AG09319 (cell line): ENCODE measurements at places on chromosomes 5 and 9.

DNA sequence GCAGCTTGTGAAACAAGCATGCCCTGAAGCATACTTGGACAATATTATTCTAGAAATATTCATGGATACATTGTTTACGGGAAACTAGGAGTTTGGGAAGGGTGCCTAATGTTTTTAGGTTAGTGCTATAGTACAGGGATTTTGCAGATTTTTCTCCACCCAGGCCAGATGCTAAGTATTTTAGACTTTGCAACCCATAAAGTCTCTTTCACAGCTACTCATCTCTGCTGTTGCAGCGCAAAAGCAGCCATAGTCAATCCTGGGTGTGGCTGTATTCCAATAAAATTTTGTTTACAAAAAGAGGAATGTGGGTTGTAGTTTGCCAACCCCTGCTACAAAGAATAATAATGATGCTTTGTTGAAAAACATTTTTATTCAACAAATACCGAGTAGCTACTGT is 106.2 kb downstream of the CEMIP2 start:
- DNase-seq, result no peak

DNA sequence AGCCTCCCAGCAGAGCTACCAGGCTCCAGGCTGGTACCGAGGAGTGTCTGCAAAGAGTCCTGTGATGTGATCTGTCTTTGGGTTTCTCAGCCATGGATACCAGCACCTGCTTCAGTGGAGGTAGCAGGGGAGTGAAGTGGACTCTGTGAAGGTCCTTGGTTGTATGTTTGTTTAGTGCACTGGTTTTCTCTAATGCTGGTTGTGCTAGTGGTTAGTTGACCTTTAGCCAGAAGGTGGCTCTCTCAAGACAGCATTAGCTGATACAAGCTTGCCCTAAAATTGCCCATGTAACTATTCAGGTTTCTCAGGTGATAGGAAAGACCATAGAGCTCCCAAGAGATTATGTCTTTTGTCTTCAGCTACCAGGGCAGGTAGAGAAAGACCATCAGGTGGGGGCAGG is 87.2 kb downstream of the MTAP start:
- DNase-seq, result no peak

DNA sequence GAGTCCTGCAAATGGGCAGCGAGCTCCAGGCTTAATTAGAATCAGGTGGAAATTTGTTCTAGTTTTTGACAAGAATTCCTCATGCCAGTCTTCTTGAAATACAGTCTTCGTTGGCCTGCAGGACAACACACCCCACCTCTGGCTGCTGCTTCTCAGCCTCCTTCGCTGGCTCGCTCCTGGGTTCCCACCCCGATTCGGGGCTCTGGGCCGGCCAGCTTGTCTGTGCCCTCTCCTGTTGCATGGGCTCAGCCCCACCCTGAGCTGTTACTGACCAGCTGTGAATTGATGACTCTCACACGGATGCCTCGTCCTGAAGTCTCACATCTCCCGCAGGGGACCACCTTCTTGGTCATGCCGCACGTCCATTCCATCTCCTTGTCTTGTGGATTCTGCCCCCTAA is 21.0 kb downstream of the PSD2 start:
- no peak for DNase-seq

DNA sequence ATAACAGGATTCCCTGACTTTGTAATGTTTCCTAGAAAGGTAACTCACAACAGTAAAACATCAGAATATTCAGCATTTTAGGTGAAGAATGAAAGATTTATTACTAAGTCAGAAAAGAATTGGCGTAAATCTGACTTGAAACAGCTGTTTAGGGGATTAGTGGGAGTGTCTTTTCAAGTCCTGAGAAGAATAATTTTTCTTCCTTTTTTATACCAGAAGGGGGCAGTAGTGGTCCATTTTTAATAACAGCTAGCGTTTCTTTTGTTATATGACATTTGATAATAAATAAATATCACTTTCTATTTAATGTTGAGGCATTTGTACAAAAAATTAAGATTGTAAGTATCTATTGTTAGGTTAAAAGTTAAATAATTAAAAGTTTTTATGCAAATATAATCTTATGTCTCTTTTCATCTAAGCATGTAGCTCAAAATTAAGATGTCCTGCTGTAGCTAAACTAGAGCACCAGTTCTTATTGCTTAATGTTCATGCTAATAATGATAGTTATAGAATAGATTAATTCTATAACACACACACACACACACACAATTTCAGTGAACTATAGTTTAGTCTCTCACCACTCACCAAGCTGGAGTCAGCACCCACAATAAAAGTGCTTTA is 258.7 kb upstream of the ARRDC3 start:
- DNase-seq, result peak; percentile 2

GRCh38 chr5:149609640-149610219 is 28.4 kb downstream of the ARHGEF37 start:
- no peak for DNase-seq

DNA sequence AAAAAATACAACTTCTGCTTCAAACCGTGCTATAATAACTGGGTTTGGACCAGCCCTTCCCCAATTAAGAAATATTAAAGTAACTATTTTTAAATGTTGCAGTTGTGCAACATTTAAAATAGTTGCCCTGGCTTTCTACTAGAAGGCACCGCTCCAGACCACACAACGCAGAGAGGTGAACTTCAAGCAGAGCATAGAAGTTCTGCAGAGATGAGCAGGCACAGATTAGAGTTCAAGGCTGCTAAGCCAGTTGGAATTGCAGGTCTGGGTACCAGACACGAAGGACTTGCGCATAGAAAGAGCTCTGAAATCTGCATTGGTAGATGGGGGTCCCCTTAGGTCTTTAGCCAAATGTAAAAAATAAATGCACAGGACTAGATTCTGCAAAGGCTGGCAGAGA is 58.7 kb upstream of the GALNT10 start:
- DNase-seq, result no peak

DNA sequence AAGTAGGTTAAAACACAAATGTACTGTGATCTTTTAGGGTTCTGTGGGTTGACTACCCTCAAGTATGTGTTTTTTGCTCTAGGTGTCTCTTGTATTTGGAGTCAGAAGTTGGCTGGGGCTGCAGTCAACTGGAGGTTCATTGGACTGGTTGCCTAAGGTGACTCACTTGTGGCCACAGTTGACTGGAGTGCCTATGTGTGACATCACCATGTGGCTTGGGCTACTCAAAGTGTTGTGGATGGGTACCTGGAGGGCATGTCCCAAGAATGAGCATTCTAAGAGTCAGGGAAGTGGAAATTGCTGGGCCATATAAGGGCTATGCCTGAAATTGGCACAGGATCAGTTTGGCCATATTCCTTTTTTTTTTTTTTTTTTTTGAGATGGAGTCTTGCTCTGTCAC is 27.4 kb downstream of the SNX30 start:
- DNase-seq, result no peak

GRCh38 chr5:172479034-172479783 is 24.9 kb upstream of the SH3PXD2B start:
- peak; percentile 71 for DNase-seq
